Left kidney (tissue), 8 donors: ENCODE measurements at places on chromosomes 6 and 20. TPM values are rescaled to one million over a fixed set of nuclear protein-coding genes. Genes with fewer than 3 reads are reported as not detected.

GRCh38 chr6:136757150-136757549 is 35.1 kb downstream of the MAP3K5 start:
- no peak for DNase-seq

- DNase-seq = no peak
These were observed 16.6 kb downstream of the BEND3 start for GRCh38 chr6:107098436-107099307.

DNA sequence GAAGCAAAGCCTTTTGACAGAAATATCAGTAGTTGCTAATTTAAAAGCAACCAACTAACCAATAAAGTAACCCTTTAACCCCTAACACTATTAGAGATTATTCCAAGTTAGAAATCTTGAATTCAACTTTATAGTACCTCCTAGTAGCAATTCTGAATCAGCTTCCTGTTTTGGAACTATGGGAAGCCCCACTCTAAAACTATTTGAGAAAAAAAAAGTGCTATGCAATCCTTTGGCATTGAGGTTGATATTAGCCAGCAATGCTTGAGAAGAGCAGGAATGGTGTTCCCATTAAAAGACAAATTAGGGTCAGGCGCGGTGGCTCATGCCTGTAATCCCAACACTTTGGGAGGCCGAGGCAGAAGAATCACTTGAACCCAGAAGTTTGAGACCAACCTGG is 306.2 kb upstream of the ZFP64 start:
- DNase-seq = no peak

DNA sequence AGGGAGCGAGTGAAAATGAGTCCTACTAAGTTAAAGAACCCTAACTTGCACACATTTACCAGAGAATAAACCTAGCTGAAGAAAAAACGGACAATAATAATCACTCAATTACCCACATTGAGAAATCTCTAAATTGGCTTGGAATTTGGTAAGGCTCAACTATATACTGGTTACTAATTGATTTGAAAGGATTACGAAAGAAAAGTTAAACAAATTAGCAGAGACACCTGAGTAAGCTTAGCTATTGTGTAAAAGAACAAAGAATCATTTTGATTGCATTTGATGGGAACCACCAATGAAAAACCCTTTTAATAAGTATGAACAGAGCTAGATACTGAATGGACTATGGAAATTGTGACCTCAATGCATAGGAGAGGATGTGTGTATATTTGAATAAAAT is 118.6 kb upstream of the ADGRF1 start:
- DNase-seq = no peak

DNA sequence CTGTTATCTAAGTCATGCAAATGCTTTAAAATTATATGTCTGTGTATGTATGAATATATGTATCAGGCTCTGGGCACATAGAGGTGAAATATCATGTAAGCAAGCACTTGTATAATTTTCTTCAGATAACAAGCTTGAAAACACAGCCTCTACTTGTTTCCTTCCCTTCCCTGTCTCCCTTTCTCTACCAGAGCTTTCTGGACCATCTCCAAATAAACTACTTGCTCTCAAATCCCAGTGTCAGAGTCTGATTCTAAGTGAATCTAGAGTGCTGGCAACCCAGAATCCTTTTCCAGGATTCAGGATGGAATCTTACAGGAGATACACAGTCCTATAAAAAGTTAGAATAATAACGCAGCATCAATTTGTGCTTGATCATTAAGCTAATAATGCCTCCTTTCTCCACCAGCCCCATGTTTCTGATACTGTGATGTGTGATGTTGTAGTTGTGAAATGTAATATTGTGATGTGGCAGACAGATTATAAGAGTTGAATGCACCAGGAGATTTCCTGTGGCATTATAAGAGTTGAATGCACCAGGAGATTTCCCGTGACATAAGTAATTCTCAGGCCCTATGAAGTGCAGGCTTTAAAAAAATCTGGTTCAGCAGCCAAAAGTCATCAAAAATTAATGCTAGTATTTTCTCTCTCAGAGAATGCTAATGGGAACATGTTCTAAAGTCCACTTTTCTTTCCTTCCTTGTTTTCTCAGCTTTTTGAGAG is 89.6 kb downstream of the PCSK2 start:
- no peak for DNase-seq

GRCh38 chr6:90402831-90403192 is 106.2 kb upstream of the BACH2 start:
- no peak for DNase-seq

DNA sequence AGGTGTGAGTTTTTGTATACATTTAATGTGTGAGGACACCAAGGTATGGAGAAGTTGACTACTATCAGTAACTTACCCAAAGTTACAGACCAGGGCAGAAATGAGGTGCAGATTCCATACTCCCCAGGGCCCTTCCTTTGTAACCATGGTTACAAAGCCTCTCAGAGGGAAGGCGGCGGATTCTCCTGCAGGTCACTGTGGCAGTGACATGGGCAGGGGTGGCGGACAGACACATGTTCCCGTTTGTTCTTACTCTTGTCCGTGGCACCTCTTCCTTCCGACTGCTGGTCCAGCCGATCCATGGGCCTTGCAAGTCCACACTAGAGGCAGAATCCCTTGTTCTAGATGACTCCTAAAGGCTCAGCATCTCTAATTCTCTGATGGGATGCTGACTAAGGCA is 43.0 kb downstream of the PDYN start:
- DNase-seq = no peak

GRCh38 chr20:32908334-32909292 is 49.9 kb downstream of the EFCAB8 start:
- DNase-seq = no peak

FAM184A gene
- polyA plus RNA-seq = 16.1 TPM

RAET1L gene
- polyA plus RNA-seq = not detected

BYSL gene
- polyA plus RNA-seq = 26.5 TPM

SLC17A3 gene
- polyA plus RNA-seq = 1.3 TPM

BRPF3 gene
- 53.9 TPM for polyA plus RNA-seq
